ENCODE measurements at places on chromosomes 5 and 9.

- DNase-seq, result no peak
Observed at GRCh38 chr9:130986356-130986965, 22.5 kb upstream of the LAMC3 start.

DNA sequence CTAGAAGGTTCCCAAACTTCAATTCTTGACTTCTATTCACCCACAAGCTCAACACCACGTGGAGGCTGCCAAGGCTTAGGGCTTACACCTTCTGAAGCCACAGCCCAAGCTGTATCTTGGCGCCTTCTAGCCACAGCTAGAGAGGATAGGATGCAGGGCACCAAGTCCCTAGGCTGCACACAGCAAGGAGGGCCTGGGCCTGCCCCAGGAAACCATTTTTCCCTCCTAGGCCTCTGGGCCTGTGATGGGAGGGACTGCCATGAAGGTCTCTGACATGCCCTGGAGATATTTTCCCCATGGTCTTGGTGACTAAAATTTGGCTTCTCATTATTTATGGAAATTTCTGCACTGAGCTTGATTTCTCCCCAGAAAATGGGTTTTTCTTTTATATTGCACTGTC lies 112.5 kb downstream of the CPLANE1 start:
- DNase-seq, result no peak

DNA sequence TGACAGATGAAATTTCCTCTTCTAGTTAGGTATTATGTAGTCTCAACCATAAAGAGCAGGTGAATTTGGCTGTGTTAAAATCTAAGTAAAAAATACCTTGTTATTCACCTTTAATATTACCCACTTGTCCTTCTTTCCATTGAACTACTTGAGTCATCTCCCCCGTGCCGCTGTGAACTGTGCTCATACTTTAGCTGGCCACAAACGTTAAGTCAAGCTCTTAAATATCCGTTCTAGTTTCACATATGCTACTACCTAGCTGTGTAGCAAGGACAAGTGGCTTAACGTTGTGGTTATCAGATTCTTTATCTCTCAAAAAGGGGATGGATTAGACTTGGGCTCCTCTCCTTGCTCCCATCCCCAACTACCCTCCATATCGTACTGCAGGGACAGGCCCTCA lies 110.4 kb downstream of the EFNA5 start:
- DNase-seq, result no peak

DNA sequence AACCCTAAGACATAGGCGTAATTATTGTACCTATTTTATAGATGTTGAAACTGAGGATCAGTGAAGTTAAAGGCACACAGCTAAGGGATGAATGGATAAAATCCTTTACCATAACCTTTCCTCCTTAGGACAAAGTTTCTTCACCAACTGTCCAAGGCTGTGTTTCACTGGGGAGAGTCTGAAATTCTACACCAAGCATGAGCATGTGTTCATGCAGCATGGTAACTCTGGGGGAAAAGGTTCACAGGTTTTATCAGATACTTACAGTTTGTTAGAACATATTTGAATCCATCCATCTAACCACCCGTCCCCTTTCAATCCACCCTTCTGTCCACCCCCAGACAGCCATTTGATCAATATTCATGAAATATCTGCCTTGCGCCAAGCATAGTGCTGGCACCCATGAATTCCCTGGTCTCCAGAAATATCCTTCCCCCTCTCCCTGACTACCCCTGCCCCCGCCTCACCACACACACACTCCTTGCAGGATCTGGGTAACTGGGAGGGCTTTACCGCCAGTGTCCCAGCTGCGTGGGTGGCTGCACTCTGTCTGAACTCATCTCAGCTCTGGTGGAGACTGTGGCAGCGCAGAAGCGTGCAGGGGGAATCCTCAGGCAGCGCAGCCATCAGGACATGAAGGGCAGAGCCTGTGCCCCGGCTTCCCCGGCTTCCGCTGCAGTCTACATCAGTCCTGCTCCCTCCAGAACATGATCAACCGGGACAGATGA lies 6.3 kb upstream of the KCNIP1 start:
- DNase-seq, result no peak

GRCh38 chr9:91571036-91571435 lies 147.4 kb upstream of the NFIL3 start:
- DNase-seq, result no peak

DNA sequence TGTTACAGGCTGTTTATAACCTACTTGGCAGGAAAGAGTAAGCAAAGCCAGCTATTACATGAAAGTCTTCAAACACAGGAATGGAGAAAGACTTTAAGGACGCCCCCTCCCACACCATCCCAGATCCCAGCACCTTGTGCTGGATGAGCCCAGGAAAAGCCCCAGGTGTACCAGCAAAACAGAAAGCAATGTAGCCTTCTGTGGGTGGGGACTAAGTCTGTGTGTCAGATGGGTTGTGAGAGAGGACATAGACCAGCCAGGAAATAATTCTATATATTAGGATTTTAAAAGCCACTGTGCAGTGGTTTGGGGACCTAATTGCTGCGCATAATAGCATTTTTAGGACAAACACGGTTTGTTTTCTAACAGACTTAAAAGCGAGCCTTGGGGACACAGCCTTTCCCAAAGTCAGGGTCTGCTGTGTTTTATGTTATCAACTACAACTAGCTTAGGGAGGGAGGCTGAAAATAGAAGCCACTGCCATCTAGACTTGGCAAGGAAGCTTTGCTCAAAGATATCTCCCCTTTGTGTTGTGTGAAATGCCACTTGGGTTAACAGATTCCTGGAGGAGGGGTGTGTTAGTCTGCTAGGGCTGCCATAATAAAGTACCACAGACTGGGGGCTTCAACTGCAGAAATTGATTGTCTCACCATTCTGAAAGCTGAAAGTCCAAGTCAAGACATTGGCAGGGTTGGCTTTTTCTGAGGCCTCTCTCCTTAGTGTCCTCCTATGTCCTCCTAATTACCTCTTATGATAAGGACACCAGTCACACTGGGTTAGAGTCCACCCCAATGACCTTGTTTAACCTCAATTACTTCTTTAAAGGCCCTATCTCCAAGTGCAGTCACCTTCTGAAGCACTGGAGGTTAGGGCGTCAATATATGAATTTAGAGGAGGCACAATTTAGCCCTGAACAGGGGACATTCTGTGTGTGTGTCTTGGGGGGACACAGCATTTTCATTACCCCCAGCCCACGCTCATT lies 17.2 kb upstream of the UBE2QL1 start:
- DNase-seq, result no peak

DNA sequence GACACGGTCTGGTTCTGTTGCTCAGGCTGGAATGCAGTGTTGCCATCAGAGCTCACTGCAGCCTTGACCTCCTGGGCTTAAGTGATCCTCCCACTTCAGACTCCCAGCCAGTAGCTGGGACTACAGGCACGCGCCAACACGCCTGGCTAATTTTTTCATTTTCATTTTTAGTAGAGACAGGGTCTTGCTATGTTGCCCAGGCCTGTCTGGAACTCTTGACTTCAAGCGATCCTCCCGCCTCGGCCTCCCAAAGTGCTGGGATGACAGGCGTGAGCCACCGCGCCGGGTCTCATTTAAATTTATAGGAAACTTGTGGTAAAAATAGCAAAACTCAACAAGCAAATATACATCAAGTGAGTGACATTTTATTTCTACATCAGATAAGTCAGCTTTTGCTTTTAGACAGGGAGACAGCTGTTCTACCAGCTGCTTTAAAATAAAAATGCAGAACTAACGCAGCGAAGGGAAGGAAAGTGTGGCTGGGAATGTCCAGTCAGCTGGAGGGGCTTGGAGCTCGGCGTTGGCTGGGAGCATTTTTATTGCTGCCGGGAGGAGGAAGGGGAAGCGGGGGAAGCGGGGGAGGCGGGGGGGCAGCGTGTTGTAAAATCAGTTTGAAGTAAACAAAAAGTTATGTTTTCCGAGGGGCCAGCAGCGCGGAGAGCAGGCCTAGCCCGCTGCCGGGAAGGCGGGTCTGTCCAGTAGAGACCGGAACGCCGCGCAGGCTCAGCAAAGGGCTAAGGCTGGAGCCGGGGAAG lies 707 bp upstream of the ZFYVE16 start:
- DNase-seq, result no peak

DNA sequence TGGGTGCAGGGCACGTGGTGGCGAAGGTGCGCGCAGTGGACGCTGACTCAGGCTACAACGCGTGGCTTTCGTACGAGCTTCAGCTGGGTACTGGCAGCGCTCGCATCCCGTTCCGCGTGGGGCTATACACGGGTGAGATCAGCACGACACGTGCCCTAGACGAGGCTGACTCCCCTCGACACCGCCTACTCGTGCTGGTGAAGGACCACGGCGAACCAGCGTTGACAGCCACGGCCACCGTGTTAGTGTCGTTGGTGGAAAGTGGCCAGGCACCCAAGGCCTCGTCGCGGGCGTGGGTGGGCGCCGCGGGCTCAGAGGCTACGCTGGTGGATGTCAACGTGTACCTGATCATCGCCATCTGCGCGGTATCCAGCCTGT lies 2.1 kb downstream of the PCDHA2 start:
- DNase-seq, result no peak

- DNase-seq, result no peak
Observed at GRCh38 chr9:20990867-20991266, 40.6 kb downstream of the HACD4 start.

DNA sequence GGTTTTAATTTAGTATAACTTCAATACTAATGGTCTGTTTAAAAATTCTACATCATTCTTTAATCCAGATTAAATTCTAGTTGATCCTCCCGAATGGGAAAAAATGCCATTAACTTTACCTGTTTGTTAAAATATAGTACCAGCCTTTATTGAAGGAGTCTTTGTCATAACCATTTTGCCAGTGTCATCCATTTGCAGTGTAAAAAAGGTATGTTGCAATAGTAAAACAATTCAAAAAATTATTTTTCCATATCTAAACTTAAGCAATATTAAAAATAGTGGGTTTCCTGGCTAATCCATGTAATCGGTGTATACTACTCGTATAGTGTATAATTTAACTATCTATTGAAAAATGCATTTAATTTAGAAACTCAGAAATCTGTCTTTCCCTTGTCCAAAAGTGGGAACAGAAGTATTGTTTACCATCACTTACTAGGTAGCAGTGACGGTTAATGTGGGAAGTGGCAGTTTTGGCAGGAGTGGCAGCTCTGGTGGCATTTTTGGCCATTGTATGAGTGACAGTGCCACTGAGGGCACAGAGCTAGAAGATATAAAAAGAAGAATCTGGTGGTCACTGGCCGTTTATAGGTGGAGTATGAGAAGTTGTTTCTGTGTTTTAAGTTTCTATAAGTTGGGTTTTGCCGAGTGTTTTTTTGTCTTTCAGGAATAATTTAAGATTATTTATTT lies 1.9 kb downstream of the AP3S1 start:
- no peak for DNase-seq

DNA sequence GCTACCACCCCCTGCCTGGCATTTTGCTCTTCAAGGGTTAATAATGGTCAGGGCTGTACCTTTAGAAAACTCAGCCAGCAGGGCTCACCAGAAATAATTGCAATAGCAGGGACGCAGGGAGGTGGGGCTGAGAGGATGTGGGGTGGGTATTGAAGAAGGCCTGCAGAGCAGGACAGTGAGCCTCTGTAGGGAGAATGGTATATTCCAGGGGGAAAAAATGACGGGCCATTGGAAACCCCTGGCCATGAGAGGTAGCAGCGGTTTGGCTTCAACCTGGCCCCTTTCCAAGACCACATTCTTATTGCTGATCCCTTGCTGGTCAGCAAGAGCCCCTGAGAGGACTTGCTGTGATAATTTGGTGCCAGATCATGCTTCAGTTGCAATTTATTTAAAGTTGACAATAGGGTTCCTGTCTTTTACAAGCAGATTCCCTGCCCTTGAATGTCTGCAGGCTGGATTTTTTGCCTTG lies 36.7 kb upstream of the CTNNA1 start:
- DNase-seq, result no peak

- no peak for DNase-seq
Observed at GRCh38 chr9:5950261-5950660, 59.6 kb downstream of the MLANA start.

GRCh38 chr5:57004800-57005199 lies 52.9 kb upstream of the MIER3 start:
- no peak for DNase-seq

GRCh38 chr9:86445671-86446070 lies 91.5 kb upstream of the TUT7 start:
- no peak for DNase-seq

DNA sequence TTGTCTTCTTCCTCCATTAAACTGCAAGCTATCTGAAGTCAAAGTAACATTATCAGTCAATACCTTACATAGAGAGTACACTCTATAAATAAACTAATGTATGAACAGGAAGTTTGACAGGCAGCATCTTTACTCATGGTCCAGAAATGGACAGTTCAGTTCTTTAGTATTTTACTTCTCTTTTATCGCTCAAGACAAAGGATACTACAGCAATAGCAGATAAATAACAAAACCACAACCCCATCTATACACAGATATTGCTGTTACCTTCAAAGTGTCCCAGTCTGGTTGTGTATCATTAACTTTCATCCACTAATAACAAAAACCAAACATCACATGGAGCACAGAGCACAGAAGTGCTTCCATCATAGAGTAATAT lies 46.4 kb downstream of the SEMA5A start:
- no peak for DNase-seq

- no peak for DNase-seq
Observed at GRCh38 chr9:136340356-136341041, 13.2 kb downstream of the GPSM1 start.

- DNase-seq, result no peak
Observed at GRCh38 chr5:177066224-177066623, 20.5 kb upstream of the FGFR4 start.

GRCh38 chr9:79663878-79664277 lies 92.1 kb downstream of the TLE4 start:
- DNase-seq, result no peak

GRCh38 chr9:114310471-114311450 lies 12.1 kb upstream of the ORM1 start:
- DNase-seq, result no peak

GRCh38 chr5:124550731-124551130 lies 195.7 kb downstream of the ZNF608 start:
- DNase-seq, result no peak

DNA sequence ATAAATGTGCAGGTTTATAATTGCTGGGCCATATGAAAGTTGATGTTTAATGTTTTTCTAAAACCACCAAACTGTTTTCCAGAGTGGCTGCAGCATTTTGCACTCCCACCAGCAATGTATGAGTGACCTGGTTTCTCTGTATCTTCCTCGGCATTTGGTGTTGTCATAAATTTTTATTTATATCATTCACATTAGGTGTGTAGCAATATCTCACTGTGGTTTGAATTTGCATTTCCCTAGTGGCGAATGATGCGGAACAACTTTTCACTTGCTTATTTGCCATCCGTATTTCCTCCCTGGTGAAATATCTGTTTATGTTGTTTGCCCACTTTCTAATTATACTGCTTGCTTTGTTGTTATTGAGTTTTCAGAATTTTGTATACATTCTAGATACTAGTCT lies 295.7 kb upstream of the TUT7 start:
- DNase-seq, result no peak

Measured in Panc1 (cell line).